ENCODE measurements at places on chromosomes 6 and 20.

GRCh38 chr6:29424575-29424974, 9.8 kb downstream of the OR12D1 start:
- no peak for DNase-seq

- no peak for DNase-seq
Observed at GRCh38 chr6:23855497-23856116, 270.4 kb upstream of the NRSN1 start.

GRCh38 chr6:130288065-130288464, 65.3 kb upstream of the SAMD3 start:
- no peak for DNase-seq

GRCh38 chr6:2695454-2696095, 55.1 kb downstream of the MYLK4 start:
- DNase-seq, result no peak

- no peak for DNase-seq
Observed at GRCh38 chr6:71529026-71529425, 240.4 kb downstream of the OGFRL1 start.

DNA sequence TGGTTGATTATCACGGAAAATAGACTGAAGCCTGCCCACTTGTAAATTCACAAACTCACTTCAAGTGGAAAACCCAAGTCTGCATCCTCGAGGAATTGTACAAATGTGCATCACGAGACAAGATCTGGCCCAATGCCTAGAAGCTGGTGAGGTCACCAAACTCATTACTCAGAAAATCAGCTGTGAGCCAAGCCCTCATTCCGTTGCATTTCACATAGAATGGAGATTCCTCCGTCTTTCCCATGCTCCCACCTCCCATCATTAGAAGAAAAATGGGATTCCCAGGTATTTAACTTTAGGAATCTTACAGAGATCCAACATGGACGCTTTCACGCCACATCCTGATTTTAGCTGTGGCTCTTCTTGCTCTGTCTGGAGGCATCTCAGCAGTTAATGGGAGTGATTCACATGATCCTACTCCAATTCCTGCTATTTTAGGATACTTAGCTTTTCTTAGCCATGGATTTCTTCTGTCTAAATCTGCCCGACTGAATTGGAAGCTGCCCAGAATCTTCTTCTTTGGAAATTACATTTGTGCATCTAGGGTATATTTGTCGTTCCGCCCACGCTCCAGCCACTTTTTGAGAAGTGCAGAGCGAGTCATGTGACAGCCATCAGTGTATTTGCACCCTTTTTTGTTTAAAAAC, 68.7 kb upstream of the STMND1 start:
- peak; percentile 91 for DNase-seq

DNA sequence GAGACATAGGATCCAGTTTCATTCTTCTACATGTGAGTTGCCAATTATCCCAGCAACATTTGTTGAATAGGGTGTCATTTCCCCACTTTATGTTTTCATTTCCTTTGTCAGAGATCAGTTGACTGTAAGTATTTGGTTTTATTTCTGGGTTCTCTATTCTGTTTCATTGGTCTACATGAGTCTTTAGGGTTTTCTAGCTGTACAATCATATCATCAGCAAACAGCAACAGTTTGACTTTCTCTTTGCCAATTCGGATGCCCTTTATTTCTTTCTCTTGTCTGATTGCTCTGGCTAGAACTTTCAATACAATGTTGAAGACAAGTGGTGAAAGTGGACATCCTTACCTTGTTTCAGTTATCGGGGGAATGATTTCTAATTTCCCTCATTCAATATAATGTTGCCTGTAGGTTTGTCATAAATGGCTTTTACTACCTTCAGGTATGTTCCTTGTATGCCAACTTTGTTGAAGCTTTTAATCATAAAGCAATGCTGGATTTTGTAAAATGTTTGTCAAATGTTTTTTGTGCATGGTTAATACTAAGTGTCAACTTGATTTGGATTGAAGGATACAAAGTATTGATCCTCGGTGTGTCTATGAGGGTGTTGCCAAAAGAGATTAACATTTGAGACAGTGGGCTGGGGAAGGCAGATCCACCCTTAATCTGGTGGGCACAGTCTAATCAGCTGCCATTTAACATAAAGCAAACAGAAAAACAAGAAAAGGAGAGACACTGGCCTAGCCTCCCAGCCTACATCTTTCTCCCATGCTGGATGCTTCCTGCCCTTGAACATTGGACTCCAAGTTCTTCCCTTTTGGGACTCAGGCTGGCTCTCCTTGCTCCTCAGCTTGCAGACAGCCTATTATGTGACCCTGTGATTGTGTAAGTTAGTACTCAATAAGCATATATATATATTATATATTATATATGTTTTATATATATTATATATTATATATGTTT, 23.3 kb downstream of the MICA start:
- peak; percentile 23 for DNase-seq

DNA sequence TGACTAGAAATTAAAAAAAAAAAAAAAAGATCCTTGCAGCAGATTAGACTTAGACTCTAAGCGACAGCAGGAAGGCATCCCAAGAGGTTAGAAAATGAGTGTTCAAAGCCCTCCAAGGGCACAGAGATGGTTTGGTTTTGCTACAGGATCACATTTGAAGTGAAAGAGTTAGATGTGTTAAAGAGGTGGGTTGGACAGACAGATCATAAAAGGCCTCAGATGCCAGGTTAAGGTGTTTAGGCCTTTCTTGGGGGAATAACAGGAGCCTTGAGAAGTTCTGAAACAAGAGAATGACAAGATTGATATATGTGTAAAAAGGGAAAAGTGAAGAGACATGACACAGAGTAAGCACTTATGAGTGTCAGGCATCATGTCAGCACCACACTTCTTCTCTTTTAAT, 107.5 kb downstream of the FYN start:
- DNase-seq, result no peak

DNA sequence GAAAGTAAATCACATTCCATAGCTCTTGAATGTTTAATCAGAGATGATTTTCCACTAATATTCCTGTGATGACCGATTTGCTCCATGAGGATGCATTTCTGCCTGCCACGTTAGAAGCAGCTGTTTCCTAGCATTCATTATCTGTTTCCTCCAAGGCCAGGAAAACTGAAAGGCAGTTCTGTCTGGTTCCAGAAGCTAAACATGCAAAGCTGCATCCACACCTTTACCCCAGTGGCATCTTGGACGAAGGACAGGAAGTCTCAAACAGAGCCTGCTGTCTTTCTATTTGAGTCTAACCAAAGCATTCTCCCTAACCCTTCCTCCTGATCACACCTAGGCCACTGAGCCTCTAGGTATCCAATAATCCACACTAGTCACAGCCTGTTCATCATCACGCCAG, 27.6 kb downstream of the CNKSR3 start:
- no peak for DNase-seq

- no peak for DNase-seq
Observed at GRCh38 chr6:108627692-108628550, 67.2 kb downstream of the FOXO3 start.

DNA sequence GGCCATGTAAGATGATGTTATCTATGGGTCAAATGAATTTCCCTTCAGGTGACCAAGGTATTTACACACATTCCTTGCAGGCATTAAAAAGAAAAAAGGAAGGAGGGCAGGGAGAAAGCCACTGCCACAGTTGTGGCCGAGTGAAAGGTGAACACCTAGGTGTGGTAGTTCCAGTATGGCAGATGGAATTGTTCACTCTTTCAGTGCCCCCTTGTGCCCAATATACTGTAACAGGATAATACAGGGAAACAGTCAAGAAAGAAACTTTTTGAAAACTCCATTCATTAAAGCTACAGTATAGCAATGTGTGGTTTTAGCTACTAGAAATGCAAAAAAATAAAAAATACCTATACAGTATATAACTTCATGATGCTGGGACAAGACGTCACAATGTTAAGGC, 52.1 kb downstream of the BMP2 start:
- DNase-seq, result peak; percentile 31

DNA sequence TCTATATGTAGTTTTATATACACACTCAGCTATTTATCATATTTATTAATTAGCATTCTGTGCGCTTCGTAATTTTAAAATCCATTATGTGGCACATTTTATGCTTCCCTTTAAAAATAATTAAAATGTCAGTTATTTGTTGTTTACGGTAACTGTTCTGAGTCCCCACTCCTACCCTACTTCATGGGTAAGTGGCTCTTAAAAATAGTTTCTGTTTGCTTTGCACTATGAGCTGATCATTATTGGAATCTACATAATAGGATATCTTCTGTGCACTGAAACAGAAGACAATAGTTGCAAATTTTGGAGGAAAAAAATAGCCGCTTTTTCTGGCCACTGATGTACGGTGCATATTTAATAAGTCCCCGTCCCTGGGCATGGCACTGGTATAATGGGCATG, 25.2 kb downstream of the LCA5 start:
- no peak for DNase-seq

DNA sequence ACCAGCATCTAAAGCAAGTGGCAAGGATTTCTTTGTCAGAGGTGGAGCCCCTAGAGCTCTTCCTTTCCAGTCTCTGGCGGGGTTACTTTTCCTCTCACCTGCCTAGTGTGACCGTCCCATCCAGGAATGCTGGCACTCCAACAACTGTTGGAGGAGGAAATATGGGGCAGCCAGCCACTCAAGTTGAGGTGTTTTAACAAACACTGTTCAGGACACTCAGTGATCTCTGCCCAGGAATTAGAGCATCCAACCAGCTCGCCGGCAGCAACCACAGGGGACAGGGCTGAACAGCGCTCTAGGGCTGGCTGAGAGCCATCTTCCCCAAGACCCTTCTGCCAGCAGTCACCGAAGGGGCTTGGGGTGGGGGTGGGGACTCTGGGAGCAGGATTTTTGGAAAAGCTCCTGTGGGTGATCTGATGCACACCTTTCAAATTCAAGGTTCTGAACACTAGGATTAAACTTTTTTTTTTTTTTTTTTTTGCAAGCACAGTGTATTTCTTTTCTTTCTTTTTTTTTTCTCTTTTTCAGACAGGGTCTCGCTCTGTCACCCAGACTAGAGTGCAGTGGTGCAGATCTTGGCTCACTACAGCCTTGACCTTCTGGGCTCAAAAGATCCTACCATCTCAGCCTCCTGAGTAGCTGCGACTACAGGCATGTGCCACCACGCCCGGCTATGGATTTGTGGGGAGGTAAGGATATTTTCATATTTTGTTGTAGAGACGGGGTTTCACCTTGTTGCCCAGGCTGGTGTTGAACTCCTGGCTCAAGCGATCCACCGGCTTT, 28.4 kb upstream of the KCNK16 start:
- peak; percentile 77 for DNase-seq

DNA sequence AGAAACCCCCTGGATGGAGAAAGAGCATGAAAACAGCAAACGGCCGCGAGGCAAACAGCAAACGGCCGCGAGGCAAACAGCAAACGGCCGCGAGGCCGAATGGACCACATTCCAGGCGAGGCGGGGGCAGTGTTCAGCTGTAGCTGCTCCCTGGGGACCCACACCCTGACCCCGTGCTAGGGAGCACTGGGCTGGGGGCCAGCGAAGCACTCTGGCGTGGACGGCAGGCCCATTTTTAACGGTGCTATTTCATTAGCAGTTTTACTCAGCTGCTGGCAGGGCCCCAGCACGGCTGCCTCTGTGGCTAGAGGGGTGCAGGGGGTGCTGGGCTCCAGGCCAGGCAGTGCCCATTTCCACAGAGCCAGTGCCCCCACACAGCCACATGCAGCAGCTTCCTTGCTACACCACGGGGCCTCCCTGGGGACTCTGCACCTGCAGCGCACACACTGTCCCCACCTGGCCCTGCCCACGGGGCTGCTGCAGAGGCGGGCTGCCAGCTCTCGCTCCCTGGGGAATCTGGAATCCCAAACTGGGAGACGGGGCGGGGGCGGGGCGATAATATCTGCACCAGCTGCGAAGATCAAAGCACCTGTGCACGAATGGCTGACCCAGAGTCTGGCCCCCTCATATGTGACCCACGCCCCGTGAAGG, 35.6 kb upstream of the SLCO4A1 start:
- DNase-seq, result peak; percentile 80

DNA sequence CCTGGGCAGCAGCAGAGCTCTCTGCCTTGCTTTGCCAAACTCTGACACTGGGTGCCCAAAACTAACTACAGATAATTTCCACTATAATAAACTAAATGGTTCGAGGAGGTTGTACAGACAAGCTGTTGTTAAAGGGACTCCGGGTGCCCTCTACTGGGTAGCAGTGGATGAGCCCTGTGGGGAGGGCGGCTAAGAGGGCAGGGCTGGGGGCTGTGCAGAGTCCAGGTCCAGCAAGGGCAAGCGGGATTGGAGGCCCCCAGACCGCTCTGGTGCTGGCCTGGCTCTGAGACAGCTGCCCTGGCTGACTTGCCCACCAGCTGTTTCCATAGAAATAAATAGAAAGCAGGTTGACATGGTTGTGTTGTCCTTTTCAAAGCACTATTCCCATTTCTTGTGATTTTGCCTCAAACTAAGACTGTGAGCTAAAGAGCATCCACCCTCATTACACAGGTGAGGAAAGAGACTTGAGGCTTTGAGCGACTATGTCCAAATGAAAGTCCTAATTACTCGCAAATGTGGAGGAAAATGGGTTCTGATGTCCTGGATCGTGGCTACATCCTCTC, 167.6 kb upstream of the CST7 start:
- DNase-seq, result peak; percentile 21

GRCh38 chr20:17904027-17904426, 64.6 kb downstream of the SNX5 start:
- DNase-seq, result no peak

DNA sequence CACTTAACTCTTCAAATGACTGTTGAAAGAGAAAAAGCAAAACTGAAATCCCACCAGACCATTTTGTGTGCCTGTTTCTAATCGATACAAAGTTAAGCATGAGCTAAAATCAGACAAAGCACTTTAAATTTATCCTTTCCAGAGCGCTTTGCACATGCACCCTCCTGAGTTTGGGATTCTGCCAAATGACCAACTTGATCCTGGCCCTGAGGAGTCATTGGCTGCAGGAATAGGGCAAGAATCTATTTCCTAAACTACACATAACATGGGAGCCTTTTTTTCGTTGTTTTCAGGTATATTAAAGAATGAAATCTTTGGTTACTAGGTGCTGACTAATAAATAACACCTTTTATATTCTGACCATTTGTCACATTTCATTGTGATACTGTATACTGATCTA, 23.8 kb upstream of the MTHFD1L start:
- no peak for DNase-seq

- DNase-seq, result no peak
Observed at GRCh38 chr6:106579281-106579680, 50.0 kb downstream of the RTN4IP1 start.

- no peak for DNase-seq
Observed at GRCh38 chr6:140909156-140909555, 1223.6 kb upstream of the GJE1 start.

- DNase-seq, result no peak
Observed at GRCh38 chr6:163776196-163776905, 361.8 kb downstream of the QKI start.

DNA sequence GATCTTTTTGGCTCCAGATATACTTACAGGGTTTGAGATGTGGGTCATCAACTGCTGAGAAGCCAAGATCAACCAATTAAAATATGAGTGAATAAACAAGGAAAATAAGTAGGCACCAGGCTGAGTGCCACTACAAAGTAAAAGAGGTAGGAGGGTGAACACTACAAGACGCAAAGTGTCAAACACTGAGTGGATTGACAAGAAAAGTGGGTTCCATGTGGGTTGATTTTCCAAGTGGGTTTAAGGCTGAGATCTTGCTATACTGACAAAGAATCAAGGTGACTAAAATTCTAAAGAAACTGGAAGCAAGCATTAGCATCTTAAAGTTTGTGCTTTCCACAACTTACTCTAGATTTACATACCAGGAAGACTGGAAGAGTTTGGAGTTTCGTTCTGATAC, 160.4 kb upstream of the SPACA1 start:
- no peak for DNase-seq
